ENCODE measurements at places on chromosomes 13 and 19.

- DNase-seq, result no peak
These were observed 689.1 kb upstream of the GPC6 start for GRCh38 chr13:92537471-92537870.

GRCh38 chr19:22609630-22610029 lies 24.5 kb upstream of the ZNF492 start:
- no peak for DNase-seq

DNA sequence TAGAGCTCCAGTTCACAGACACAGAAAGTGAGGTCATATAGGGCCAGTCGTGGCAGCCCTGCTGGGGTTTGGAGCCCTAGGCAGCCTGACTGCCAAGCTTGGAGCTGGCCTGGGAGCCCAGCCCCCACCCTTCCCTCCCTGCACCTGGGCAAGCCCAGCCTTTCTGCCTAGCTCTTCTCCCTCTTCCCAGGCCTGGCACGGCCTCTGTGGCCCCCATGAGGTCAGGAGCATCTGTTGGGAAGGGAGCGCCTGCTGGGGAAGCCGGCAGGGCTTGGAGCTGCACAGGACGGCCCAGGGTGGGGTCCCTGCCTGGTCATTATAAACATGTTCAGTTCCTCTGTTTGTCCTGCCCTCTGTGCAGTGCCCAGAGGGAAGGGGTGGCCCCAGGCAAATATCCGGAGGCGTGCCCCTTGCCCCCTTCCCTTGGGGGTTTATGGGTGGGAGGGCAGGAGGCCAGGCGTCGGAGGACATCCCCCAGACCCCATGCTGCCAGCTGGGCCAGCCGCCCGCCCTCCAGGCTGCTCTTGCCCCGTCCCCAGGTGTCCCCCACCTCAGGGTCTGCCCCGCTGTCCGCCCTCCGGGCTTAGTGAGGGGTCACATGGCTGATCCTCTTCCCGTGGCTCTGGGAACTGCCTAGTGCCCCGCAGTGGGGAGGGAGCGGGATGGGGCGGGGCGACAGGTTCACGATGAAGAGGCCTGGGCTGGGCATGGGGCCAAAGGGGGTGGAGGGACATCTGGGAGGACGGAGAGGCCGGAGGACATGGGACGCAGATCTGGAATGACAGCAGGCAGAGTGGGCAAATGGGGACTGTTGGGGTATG lies 30.0 kb upstream of the NCCRP1 start:
- no peak for DNase-seq

- peak; percentile 46 for DNase-seq
These were observed 13.1 kb downstream of the XRCC1 start for GRCh38 chr19:43562226-43562697.

GRCh38 chr19:49201042-49201441 lies 43.5 kb downstream of the TRPM4 start:
- no peak for DNase-seq

All from stimulated activated CD8-positive, alpha-beta memory T cell treated with anti-CD3 and anti-CD28 coated beads, Interleukin-7, amount 100 ng/mL, for 24 hours (primary cell).